Stimulated activated CD4-positive, alpha-beta T cell treated with anti-CD3 and anti-CD28 coated beads, Interleukin-1b, Interleukin-23, amount 100 ng/mL, for 1 hour (primary cell): ENCODE measurements at places on chromosomes 3 and 15.

- DNase-seq = no peak
Measured at GRCh38 chr3:182392182-182392937, 400.9 kb upstream of the ATP11B start.

- no peak for DNase-seq
Measured at GRCh38 chr3:41044523-41044922, 154.8 kb upstream of the CTNNB1 start.

DNA sequence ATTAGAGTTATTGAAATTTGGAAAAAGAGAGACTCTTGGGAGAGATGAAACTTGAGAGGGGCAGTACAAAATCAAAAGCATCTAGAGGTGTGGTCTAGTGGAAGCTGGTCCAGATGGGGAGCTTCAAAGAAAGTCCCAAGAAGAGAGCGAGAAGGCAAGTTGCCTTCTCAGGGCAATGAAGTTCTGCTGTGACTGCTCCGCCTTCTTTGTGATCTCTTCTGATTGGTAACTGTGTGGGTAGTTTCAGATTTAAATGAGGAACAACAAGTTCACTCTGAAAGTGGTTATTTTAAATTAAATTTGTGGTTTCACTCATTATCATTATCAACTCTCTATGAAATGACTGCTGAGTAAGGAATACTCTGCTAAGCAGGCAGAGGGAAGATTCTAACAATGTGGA, 233.3 kb downstream of the NLGN1 start:
- no peak for DNase-seq

- no peak for DNase-seq
Measured at GRCh38 chr3:69865925-69866679, 126.8 kb downstream of the MITF start.

GRCh38 chr15:62488387-62488786, 323.3 kb upstream of the C2CD4B start:
- DNase-seq = no peak

DNA sequence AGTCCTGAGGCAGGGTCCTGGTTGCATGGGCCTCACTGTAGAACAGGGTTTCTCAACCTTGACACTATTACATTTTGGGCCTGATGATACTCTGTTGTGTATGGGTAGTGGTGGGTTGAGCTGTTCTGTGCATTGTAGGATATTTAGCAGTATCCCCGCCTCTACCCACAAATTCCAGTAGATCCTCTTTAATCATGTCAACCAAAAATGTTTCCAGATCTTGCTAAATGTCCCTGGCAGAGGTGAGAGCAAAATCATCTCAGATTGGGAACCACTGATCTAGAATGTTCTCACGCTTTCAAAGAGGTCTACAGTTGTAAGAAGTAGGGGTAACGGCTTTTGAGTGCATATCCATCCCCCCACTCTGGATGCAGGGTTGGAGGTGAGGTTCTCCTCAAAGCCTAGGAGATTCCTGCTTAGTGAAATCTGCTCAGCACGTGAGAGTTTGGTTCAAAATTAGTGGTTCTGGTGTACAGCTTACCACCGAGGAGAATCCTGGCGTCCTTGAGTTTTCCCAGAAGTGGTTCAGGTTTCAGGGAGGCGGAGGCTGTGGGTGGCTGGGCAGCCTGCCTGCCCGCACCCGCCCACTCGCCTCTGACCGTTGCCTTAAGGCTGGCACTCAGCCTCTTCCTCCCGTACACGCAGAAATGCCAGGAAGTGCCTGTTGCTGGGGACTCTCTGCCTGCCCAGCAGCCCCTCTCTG, 5.3 kb downstream of the ACVR2B start:
- no peak for DNase-seq
